ENCODE measurements at places on chromosomes 12 and 14.

GRCh38 chr12:111424793-111425251, 19.1 kb downstream of the SH2B3 start:
- DNase-seq, result no peak

- DNase-seq, result no peak
Observed at GRCh38 chr12:105280966-105281693, 45.2 kb upstream of the APPL2 start.

- no peak for DNase-seq
Observed at GRCh38 chr12:114397978-114398881, 7.7 kb downstream of the TBX5 start.

GRCh38 chr12:13000616-13000924, 505 bp upstream of the HEBP1 start:
- no peak for DNase-seq

GRCh38 chr12:117069926-117070900, 29.0 kb downstream of the TESC start:
- no peak for DNase-seq

DNA sequence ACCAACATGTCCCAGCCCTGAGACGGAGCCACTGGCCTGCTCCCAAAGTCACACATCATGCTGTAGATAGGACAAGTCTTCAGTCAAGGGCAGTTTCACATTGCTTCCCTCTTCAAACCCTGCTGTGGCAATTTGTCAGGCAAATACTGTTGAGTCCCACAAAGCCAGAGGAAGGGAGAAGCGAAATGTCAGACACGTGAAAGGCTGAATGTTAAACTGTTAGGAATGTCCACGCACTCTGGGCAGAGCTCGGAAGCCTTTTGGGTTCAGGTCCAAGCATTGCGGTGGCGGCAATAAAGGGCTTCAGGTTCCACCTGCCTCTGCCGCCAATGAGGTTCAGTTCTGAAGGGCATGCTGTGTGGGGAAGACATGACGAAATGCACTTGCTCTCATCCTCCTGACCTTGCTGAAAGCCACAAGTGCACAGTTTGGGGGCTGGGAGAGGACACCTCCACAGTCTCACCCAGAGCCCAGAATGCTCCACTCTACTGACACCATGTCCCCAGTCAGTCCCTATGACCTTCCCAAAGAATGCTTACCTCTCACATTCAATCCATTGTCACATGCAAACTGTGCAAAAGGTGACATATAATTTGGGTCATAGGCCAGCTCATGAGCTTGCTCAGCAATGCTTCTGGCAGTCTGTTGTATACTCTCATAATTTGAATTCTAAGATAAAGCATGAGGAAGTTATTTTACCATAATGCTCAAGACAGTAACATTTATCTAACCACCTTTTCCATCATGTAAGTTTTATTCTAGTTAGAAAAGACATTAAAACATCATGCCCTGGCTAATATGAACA, 35.7 kb downstream of the RAD9B start:
- no peak for DNase-seq

DNA sequence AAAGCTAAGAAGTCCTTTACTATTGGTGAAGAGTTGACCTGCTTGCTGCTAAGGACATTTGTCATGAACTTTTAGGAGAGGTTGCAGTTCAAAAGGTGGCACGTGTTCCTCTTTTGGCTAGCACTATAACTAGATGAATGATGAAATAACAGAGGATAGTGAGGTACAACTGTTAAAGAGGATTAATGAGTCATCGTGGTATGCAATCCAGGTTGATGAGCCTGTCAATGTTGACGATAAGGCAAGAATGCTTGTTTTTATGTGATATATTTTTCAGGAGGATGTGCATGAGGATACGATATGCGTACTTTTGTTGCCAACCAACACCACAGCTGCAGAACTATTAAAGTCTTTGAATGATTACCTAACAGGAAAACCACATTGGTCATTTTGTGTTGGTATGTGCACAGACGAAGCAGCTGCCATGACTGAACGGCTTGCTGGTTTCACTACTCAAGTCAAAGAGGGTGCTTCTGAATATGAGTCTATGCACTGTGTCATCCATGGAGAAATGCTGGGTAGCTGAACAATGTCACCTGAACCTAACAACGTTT, 10.6 kb downstream of the CEP128 start:
- no peak for DNase-seq

DNA sequence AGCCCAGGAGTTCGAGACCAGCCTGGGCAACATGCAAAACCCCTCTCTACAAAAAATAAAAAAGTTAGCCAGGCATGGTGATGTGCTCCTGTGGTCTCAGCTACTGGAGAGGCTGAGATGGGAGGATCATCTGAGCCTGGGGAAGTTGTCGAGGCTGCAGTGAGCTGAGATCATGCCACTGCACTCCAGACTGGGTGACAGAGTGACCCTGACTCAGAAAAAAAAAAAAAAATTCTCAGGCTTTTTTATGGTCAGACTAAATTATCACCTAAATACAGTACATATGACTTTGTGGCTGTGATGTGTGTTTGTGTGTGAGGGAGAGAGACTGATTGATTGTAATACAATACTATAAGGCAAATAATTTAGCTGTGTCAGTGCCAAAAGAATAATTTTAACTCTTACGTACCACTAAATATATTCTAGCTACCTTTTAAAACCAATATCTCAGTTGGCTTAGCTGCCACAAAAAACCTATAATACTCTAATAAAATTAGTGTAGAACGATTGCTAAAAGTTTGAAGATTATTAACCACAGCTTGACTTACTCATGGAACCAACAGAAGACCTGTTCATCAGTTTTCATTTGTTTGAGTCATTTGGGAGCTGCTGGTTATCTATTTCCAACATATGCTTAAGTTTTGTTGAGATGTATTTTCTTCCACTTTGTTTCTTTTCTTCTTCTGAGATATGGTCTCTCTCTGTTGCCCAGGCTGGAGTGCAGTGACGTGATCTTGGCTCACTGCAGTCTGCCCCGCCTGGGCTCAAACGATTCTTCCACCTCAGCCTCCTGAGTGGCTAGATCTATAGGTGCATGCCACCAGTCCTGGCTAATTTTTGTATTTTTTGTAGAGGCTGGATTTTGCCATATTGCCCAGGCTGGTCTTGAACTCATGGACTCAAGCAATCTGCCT, 58.0 kb downstream of the DIP2B start:
- DNase-seq, result no peak

- no peak for DNase-seq
Observed at GRCh38 chr14:89908712-89909450, 45.6 kb downstream of the EFCAB11 start.

DNA sequence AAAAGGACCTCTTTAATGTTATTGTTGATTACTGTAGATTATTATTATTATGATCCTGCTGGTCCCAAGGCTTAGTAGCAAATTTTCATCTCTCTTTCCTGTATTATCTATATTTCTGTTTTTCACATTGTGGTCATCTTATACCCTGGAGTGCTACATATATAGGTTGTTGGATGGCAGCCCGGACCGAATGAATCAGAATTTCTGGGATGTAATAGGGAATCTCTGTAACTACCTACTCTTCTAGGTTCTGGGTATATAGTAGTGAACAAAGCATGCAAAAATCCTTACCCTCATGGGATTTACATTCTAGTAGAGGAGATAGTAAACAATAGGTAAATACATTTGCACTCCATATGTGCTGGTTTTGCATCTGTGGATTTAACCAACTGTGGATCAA, 31.4 kb downstream of the NUBPL start:
- DNase-seq, result no peak

DNA sequence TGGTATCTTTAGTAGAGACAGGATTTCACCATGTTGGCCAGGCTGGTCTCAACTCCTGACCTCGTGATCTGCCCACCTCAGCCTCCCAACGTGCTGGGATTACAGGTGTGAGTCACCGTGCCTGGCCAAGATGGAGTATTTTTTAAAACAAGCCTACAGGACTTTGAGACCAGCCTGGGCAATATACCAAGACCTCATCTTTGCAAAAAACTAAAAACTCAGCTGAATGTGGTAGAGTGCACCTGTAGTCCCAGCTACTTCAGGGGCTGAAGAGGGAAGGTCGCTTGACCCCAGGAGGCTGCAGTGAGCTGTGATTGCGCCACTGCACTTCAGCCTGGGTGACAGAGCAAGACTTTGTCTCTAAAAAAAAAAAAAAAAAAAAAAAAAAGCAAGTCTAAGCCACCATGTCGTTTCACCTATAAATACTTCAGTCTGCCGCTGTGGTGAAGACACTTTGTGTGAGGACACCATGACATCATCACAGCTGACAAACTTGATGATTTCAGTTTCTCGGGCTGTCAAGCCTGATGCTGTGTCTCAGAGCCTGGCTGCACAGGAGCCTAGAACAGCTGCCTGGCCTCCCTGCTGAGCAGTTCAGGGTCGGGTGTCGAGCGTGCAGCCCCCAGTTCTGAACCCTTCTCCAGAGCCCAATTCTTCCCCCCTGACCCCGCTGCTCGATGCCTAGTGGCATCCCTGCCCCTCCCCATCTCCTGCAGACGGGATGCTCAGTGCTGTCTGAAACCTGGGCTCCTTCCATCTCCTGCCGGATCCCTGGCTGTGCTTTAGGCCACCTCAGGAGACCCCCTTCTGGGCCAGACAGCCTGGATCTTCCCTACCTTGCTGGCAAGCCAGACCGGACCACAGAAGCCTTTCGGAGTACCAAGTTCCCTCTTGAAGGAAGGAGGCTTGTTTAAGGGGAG, 119.2 kb upstream of the EVL start:
- DNase-seq, result no peak

DNA sequence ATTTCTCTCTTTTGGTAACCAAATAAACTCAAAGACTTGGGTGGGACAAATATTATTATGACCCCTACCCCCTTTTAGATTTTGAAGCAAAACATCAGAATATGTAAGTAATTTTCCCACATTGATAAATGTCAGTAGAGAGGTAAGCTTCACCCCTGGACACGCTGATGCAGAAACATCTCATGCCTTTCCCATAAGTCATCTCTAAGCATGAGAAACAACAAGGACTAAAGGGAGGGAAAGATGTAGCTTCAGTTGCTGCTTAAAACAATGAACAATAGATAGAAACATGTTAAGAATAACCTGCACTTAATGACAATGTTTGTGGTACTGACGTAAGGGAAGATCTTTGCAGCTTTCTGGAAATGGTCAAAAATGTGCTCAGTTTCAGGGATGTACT, 56.3 kb upstream of the SLC8A3 start:
- DNase-seq, result no peak

- DNase-seq, result peak; percentile 94
Observed at GRCh38 chr12:100200463-100201181, at the start of gene ACTR6. Gene ACTR6, plus strand, starts transcription at chr12:100200815. Its CDS starts 37 bp downstream, at chr12:100200852.

DNA sequence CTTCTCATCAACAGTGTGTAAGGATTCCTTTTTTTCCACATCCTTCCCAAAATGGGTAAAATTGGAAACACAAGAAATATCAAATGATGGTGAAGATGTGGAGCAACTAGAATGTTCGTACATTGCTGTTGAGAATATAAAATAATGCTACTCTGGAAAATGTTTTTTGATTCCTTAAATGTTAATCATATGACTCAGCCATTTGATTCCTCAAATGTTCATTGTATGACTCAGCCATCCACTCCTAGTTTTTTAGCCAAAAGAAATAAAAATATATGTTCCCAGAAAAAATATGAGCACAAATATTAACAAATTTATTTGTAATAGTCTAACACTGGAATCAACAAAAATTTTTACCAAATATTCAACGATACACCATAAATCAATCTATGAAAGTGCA, 1108.6 kb downstream of the LRFN5 start:
- no peak for DNase-seq

DNA sequence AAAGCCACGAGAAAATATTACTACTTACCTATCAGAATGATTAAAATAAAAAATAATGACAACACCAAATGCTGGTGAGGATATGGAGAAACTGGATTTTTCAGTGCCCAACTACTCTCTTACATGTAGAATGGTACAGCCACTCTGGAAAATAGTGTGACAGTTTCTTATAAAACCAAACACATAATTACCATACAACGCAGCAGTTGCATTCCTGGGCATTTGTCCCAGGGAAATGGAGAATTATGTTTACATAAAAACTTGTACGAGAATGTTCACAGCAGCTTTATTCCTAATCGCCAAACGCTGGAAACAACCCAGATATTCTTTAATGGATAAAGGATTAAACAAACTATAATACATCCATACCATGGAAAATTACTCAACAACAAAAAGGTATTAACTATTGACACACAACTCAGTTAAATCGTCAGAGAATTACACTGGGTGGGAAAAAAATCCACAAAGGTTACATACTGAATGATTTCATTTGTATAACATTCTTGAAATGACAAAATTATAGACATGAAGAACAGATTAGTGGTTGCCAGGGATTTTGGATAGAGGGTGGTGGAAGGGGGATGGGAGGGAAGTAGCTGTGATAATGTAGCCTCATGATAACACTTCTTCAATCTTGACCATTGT, 35.4 kb downstream of the TAOK3 start:
- peak; percentile 5 for DNase-seq

- no peak for DNase-seq
Observed at GRCh38 chr12:2391740-2392331, 339.0 kb downstream of the CACNA1C start.

GRCh38 chr14:64899958-64900357, 14.3 kb upstream of the CHURC1 start:
- no peak for DNase-seq

- DNase-seq, result no peak
Observed at GRCh38 chr14:89455412-89455811, 38.4 kb upstream of the FOXN3 start.

GRCh38 chr14:88668448-88669116, 105.7 kb downstream of the ZC3H14 start:
- no peak for DNase-seq

- no peak for DNase-seq
Observed at GRCh38 chr12:118682656-118683055, 298.7 kb upstream of the SRRM4 start.

DNA sequence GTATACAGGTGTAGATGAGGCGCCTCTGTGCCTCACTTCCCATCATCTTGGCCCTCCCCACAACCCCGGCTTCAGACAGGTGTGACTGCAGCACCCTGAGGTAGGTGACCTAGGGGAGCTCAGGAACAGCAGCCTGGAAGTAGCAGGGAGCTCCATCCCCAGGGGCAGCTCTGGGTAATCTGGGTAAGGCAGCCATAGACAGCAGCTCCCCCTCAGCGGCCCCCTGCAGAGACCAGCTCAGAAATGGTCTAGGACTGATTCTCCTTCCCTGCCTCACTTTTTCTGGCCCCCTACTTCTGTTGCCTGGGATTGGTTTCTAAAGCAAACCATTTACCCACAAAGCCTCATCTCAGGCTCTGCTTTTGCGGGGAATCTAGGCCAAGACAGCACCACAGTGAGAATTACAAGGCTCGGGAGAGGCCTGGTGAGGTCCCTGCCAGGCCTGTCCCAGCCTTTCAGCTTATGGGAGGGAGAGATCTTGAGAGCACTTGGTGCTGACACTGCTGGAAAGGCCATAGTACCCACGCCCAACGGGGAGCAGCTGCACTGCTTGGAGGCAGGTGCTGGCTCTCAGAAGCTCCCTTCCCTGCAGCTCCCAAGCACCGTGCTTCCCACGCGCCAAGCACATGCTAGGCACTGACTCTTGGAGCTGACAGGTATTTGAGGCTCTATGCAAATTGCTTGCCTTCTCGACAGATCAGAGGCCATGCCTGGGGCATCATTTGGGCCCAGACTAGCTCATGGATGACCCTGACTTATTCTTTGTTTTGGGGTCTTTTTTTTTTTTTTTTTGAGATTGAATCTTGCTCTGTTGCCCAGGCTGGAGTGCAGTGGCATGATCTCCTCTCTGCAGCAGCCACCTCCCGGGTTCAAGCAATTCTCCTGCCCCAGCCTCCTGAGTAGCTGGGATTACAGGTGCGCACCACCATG, 45.1 kb upstream of the TRAF3 start:
- no peak for DNase-seq

GRCh38 chr12:102169922-102170621, 27.6 kb downstream of the PMCH start:
- DNase-seq, result peak; percentile 3

All from amniotic stem cell (primary cell).